Keratinocyte (primary cell): ENCODE measurements at places on chromosomes 4 and X.

GRCh38 chr4:143195581-143195980, 10.9 kb downstream of the USP38 start:
- DNase-seq: no peak

DNA sequence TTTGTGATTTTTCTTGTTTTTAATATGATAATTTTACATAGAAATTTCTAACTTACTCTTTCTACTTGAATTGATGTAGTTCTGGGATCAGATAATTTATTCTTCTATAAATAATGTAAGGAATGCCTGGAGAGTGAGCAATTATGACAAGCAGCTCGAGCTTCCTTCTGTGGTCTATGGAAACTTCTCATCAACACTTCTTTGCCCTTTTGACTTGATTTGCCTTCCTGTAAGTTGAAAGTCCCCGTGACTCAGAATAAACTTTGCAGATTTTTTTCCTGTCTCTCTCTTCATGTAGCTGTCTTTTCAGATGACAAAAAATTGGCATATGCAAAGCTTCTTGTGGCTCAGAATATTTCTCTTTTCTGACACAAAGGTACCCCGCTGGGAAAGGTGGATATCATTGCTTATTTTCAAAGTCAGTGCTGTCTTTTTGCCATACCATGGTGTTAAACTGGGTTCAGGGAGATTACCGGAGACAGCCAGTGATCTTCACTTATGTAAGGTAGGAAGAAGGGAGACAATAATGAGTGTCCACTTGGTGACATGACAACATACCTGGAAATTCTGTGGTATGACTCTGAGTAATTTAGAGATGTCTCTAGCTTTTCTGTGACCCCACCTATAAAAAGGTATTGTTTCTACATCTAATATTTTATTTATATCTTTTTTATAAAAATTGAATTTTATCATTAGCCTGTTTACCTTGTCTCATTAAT, 278.6 kb upstream of the GNPDA2 start:
- DNase-seq: no peak

- DNase-seq: no peak
These were observed 37.8 kb downstream of the PJA1 start for GRCh38 chrX:69127466-69127865.

DNA sequence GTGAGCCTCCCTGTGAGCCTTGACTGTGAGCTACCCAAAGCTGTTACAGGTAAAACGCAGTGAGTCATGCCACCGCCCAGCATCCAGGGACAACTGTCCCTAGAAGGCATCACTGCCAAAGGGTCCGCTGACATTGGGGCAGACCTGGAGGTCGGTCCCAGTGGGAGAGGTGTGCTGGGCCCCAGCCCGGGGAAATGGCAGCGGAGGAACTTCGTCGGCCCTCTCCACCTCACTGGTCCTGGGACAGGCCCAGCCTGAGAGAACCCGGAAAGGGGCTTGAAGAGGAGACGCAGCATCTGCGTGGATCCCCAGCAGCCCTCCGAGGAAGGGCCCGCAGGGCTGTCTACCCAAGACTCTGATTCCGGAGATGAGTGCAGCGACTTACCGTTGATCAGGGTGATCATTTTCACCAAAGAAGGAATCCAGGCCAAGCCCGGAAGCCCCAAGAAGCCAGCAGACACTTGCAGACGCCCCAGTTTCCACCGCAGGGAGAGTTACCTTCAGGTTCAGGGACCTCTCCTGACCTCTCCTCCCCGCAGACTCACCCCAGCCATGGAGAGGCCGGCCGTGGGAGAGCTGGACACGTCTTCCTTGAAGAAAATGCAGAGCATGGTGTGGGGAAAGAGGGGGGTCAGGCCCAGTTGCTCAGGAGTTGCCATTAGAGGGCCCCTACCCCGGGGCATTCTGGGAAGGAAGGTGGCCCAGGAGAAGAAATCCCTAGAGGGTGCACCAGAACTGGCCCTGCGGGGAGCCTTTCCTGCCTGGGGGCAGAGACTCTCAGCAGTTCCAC, 51.2 kb downstream of the CXorf49B start:
- DNase-seq: no peak

- DNase-seq: no peak
These were observed 158.9 kb downstream of the MID1IP1 start for GRCh38 chrX:38960137-38960536.

DNA sequence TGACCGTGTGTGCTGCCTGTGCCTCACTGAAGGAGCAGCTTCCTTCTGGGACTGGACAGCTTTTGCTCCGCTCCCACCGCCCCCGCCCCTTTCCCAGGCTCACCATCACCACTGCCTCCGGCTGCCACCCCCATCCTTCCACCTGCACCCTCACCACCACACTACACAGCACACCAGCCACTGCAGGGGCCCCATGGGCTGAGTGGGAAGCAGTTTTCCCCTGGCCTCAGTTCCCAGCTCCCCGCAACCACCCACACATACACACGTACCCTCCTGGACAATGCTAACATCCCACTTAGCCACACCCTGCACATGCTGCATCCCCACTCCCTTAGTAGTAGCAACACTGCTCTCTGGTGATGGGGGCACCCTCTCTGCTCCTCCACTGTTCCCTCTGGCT, 29.6 kb upstream of the COX18 start:
- DNase-seq: no peak
